Gastroesophageal sphincter (tissue), 4 donors: ENCODE measurements at places on chromosomes 12 and 14. TPM values are rescaled to one million over a fixed set of nuclear protein-coding genes. Genes with fewer than 3 reads are reported as not detected.

Gene RNASE3
- not detected for total RNA-seq

Gene PRB2
- total RNA-seq: not detected

Gene FAM181A
- not detected for total RNA-seq

Gene NCOR2
- total RNA-seq: 130 TPM

Gene NAA25
- 21.0 TPM for total RNA-seq

Gene CDKL1
- 7.9 TPM for total RNA-seq

Gene SLC25A21
- 1.5 TPM for total RNA-seq

Gene ASCL1
- total RNA-seq: not detected

Gene MIP
- total RNA-seq: not detected

Gene MUCL1
- total RNA-seq: not detected

Gene ACOT6
- total RNA-seq: not detected

Gene CD163
- 76.0 TPM for total RNA-seq

Gene MSRB3
- total RNA-seq: 219 TPM

Gene TOX4
- 82.4 TPM for total RNA-seq

Gene NGB
- not detected for total RNA-seq

Gene SMOC1
- not detected for total RNA-seq

Gene CMA1
- 9.8 TPM for total RNA-seq

Gene PTPN6
- total RNA-seq: 2.6 TPM

Gene NPFF
- total RNA-seq: not detected

Gene GPRC5D
- not detected for total RNA-seq

Gene TSPAN8
- total RNA-seq: 0.81 TPM

Gene FCF1
- 42.3 TPM for total RNA-seq

Gene NEUROD4
- not detected for total RNA-seq

Gene CMTM5
- 1.2 TPM for total RNA-seq

Gene CLEC2D
- total RNA-seq: 2.3 TPM

Gene PKP2
- 1.1 TPM for total RNA-seq

Gene CCDC38
- total RNA-seq: not detected

Gene NYNRIN
- total RNA-seq: 19.9 TPM

Gene EIF5
- 166 TPM for total RNA-seq

Gene NDRG2
- total RNA-seq: 177 TPM

Gene TCTN2
- 7.6 TPM for total RNA-seq

Gene MDGA2
- not detected for total RNA-seq

Gene IFT81
- 16.0 TPM for total RNA-seq

Gene A2ML1
- total RNA-seq: 2.4 TPM

Gene AMDHD1
- 1.8 TPM for total RNA-seq

Gene RPL10L
- total RNA-seq: not detected

Gene NXPH4
- not detected for total RNA-seq

Gene STYX
- total RNA-seq: 21.6 TPM

Gene CBLN3
- total RNA-seq: 2.8 TPM

Gene MEG3
- total RNA-seq: 59.0 TPM

Gene DNAJC22
- 0.40 TPM for total RNA-seq

Gene RPS6KL1
- 7.6 TPM for total RNA-seq

Gene IL23A
- total RNA-seq: not detected

Gene IGF1
- total RNA-seq: 58.7 TPM

Gene RHOJ
- total RNA-seq: 12.5 TPM

Gene MFAP5
- 162 TPM for total RNA-seq

Gene ASB2
- total RNA-seq: 208 TPM

Gene OTX2
- not detected for total RNA-seq

Gene SOS2
- total RNA-seq: 39.7 TPM

Gene RBP5
- total RNA-seq: 1.1 TPM
